Activated CD4-positive, alpha-beta T cell treated with anti-CD3 and anti-CD28 coated beads for 24 hours (primary cell): ENCODE measurements at places on chromosomes 2 and 18.

- no peak for DNase-seq
Observed at GRCh38 chr2:122341007-122341406, 585.6 kb downstream of the TSN start.

DNA sequence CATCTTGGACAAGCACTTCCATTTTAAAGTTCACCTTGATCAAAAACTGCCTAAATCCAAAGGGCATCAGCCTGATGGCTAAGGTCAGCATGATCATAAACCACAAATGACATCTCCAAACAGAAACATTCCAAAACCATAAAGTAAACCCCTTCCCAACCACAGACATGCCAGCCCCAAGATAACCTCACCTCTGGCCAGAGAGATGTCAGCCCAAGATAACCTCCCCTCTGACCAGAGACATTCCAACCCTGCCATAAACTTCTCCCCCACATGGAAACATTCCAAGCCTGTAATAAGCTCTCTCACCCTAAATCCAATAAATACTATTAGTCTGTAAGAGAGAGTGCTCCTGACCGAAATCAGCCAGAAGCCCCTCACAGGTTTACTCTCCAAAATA, 18.6 kb upstream of the MARCO start:
- no peak for DNase-seq

GRCh38 chr18:22913861-22914260, 19.3 kb upstream of the RBBP8 start:
- DNase-seq: no peak

DNA sequence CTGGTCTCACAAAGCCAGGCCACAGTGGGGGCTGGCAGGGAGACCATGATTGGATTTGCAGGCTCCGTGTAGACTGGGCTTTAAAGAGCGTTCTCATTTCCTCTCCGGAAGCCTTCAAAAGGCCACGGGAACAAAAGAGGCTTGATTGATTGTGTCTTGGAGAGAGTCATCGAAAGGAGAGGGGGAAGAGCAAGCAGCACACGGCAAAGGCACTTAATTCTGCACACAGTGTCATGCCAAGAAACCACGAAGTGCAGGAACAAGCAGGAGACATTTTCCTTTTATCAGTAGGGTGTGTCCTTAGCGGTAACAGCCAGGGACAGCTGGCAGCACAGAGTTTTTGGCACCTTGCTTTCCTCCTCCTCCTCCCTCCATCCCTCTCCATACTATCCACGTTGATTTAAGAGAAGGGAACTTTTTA, 47.7 kb downstream of the GLI2 start:
- DNase-seq: no peak

- no peak for DNase-seq
Observed at GRCh38 chr2:182368996-182369395, 57.8 kb downstream of the PDE1A start.

- DNase-seq: no peak
Observed at GRCh38 chr2:77013457-77013856, 508.7 kb downstream of the LRRTM4 start.

DNA sequence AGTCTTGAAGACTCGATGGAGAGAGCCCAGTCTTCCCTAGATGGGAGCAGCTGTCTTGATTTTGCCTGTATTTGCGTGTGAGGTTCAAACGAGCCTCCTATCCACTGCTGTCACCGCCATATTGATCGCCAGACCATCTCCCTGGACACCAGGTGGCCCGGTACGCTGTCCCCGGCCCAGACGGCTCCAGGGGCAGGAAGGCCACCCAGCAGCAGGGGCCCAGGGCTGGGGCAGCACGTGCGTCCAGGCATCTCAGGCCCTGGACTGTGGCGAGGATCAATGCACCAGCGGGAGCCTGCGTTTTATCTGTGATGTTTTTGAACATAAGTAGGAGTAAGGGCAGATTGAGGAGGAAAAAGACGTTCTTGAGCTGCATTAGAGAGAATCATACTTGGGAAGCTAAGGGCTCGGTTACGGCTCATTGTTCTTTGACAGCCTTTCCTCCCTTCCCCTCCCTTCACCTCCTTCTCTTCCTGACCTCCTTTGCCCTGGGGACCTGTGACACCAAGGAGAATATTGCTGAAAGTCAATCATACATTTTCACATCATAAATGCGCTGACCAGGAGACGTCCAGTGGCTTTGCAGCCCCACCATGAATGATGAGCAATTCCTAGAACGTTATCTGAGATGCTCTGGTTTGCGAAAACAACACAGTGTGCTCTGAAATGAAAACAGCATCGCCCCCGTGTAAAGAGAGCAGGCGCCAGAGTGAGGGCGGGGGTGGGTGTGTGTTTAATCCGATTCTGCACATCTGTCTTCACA, 711.2 kb upstream of the SALL3 start:
- DNase-seq: no peak

GRCh38 chr18:37266290-37266689, 299.3 kb downstream of the CELF4 start:
- no peak for DNase-seq

GRCh38 chr18:54351186-54351585, 6.5 kb downstream of the STARD6 start:
- no peak for DNase-seq

GRCh38 chr2:80053522-80054345, 250.8 kb downstream of the LRRTM1 start:
- no peak for DNase-seq

DNA sequence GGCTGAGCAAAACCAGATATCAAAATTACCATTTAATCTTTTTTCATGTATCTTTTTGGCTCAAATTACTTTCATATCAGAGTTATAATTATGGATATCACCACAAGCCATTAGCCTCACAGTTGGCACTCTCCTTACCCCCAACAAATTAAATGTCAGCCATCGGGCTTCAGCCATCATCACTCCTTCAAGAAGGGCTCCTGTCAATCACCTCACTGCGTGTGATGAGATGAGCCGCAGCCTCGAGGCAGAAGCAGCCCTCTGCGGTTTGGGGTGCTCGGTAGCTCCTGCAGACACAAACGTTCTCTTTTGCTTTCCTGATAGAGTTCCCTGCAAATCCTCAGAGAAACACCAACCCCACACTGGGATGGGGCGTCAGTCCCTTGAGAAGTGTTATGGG, 94.1 kb downstream of the DNER start:
- DNase-seq: no peak

DNA sequence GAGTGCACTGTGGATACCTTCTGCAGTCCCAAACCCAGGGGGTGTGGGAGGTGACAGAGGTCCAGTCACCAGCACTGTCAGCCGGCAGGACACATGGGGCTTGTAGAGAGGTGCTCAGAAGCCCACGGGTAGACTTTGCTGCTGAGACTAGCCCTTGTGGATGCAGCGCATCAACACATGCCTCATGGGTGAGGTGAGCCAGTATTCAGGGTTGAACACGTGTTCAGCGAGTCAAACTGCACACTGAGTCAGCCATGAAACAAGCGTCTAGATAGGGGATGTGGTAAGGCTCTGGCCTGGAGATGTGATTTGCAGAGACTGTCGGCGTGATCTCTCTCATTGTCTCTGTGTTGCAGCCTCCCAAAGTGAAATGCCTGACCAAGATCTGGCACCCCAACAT, 35.8 kb upstream of the SCLY start:
- DNase-seq: no peak

DNA sequence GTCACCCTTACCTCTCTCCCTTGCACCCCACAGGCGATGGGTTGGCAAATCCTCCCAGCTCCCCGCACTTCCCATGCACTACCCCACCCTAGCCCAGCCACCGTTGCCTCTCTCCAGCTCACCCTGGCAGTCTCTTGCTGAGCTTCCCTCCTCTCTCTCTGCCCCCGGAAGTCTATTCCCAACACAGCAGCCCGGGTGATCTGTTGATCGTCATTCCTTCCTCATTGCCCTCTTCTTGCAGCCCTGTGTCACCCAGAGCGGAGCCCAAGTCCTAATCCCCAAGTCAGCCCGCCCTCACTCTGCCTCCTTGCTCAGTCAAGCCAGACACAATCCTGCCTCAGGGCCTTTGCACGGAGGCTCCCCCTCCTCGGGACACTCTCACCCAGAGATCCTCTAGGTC, 55.2 kb downstream of the CIB4 start:
- no peak for DNase-seq

DNA sequence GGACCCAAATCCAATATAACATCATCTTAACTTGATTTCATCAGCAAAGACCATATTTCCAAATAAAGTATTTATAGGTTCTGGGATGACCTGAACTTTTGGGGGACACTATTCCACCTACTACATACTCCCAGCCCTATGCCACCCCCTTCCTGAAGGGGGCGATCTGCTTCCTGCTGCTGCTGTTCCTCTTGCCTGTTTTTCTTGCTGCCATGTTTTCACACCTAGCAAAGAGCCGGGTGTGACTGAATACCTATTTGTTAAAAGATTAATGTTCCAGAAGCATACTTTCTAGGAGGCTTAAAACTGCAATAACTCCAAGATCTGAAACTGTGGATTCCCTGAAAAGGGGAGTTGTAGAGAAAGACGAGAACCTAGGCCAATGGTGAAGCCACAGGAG, 89.7 kb downstream of the ICOS start:
- no peak for DNase-seq

DNA sequence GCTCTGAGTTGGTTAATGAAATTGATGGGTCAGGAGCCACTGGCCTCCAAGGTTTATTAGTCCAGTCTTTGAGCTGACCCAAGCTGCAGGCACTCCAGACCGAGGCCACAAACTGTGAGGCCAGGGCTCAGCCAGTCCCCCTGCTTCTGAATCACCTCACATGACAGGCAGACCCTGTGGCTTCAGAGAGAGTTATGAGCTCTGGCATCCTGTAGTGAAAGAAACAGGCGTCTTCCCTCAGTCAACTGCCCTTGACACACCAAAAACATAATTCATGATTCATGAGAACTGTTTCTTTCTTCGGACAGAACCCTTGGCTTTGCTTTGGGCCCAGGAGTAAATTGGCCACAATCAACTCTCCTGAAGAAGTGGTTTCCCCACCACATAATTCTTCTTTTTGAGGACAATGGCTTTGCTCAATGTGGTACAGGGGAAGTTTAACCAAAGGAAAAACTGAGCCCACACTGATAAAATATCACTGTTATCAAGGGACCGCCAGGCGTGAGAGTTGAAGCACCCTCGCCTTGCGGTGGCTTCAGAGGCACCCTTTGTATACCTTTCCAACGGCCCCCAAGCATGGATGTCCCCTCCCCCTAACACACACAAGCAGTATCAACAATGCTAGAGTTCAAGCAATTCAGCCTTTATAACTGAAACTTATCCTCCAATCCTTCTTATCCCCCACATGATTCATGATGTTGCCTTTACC, 226.9 kb downstream of the CYRIA start:
- DNase-seq: no peak

DNA sequence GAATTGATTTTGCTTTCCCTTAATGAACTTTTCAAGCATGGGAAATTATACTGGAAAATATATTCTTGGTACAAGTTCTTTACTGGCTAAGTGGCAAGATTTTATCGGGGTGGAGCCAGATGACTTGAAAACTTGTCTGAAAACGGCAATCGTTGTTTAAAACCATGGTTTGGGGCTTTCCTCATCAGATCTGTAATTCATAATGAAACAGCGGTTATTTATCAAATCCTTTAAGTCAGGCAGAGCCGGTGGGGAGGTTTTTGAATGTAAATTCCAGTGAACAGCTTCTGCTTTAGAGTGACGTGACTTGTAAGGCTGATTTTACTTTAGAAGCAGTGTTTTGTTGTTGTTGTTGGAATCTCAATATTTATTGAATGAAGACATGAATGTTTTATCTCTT, 2.6 kb downstream of the SEC11C start:
- DNase-seq: no peak

DNA sequence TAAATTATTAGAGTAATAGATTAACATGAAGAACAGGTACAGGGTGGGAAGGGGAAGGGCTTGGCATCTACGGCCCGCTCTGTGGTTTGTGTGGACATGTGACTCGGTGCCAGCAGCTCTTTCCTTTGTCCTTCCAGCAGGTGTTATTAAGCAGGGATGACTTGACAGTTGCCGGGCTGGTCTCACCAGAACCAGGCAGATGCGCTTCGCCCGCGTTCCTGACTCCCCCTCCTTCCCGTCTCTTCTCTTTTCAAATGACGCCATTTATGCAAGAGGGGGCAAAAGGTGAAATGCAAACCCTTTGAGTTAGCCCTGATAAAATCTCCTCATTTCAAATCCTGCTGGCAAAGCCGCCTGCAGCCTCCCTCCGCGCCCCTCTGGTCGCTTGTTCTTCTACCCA, 38.9 kb upstream of the MGAT4A start:
- DNase-seq: no peak

- DNase-seq: no peak
Observed at GRCh38 chr18:70428439-70428838, 139.6 kb downstream of the SOCS6 start.

GRCh38 chr2:5696945-5697521, 4.8 kb downstream of the SOX11 start:
- DNase-seq: no peak

- no peak for DNase-seq
Observed at GRCh38 chr2:58620093-58620492, 379.0 kb upstream of the FANCL start.

DNA sequence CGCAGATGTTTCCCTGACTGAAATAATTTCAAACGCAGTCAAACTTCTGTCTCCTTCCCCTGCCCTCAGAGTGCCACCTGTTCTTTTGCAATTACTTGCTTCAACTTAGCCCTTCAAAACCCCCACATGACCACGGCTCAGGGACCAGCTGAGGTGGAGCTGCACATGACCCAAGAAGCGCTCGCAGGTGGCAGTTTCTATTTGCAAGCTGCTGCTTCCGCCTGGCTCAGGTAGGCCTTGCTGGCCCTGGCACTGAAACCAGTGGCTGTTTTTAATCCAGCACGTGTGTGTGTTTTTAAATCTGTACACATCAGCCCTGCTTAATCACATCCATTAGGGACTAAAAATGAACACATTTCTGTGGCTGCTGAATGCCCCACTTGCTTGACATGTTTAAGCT, 95.3 kb downstream of the CCDC93 start:
- no peak for DNase-seq

GRCh38 chr2:74540291-74540690, 10.6 kb downstream of the HTRA2 start:
- DNase-seq: no peak

- no peak for DNase-seq
Observed at GRCh38 chr2:67256892-67257291, 140.2 kb upstream of the ETAA1 start.

- no peak for DNase-seq
Observed at GRCh38 chr18:53191634-53192033, 851.6 kb downstream of the DCC start.
